ENCODE measurements at places on chromosomes 4 and X.

- peak; percentile 39 for DNase-seq
Observed at GRCh38 chr4:112060212-112060611, 85.0 kb upstream of the FAM241A start.

DNA sequence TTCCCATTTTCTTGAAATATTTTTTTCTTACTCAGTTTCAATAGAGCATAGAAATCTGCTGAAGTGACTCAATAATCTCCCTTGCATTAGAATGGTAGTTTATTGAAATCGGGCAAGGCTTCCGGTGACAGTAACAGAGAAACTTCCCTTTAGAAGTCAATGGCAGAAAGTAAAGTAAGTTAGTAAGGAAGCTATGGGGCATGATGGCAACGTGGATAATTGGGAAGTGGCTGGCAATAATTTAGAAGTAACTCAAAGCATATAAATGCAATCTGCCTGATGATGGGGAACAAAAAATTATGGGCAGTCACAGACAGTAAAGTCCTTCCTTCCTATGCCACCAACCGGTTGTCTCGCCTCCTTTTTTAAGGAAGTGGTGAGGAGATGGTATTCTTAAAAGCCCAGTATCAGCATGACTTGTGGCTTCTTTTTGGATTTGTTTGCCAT is 7.6 kb downstream of the CYBB start:
- DNase-seq = no peak

DNA sequence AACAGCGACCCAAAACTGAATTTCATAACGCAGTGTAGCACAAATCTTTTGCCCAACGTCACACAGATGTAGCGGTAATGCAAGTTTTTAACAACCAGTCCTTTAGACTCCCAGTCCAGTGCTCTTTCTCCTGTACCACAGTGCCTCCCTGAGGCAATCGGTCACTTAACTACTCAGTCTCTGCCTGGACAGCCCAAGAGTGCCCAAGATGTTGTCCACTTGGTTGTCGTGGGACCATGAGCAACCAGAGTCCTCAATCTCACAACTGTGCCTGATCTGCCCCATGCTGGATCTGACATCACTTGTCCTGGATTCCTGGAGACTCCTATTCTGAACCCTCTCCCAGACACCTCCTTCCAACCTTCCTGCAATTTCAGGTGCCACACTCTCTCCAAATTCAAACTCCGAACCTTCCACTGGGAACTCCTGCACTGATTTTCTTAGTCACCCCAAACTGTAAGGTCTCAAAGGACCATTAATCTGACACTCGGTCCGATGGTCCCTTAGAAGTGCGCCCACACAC is 702 bp downstream of the MMGT1 start:
- DNase-seq = peak; percentile 20

DNA sequence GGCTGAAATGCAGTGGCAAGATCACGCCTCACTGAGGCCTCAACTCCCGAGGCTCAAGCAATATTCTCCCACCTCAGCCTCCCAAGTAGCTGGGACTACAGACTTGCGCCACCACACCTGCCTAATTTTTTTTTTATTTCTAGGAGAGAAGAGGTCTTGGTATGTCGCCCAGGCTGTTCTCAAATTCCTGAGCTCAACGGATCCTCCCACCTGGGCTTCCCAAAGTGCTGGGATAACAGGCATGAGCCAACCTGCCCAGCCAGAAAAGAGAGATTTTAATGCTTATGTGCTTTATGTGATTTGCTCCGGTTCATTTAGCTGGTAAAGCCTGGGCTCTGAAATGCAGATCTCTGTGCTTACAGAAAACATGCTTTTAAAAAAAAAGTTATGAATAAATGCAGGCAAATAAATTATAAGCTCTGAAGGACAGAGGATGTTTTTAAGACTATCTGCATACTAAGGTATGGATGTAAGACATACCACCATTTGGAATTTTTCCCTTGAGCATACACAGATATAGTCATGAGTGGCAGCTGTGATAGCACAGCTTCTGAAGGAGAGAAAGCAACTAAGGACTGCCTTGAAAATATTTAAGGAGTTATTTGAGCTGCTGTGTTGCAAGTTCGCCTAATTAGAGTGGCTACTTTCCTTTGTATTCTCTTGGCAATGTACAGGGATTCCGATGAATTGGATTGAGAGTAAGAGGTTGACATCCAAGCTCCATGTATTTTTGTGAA is 13.8 kb downstream of the GUCY1B1 start:
- DNase-seq = no peak

DNA sequence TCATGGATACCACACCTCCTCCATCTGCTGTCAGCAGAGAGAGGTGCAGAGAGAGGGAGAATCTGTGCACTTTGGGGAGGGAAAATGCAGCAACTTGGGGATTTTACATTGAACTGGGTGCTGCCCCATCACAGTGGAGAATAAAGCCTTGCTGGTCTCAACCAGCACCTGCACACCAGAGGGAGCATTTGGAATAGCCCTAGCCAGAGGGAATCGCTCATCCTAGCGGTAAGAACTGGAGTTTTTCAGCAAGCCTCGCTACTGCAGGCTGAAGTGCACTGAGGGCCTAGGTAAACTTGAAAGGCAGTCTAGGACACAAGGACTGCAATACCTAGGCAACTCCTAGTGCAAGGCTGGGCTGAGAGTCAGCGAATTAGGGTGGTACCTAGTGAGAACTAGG is 148.7 kb downstream of the KDR start:
- no peak for DNase-seq

DNA sequence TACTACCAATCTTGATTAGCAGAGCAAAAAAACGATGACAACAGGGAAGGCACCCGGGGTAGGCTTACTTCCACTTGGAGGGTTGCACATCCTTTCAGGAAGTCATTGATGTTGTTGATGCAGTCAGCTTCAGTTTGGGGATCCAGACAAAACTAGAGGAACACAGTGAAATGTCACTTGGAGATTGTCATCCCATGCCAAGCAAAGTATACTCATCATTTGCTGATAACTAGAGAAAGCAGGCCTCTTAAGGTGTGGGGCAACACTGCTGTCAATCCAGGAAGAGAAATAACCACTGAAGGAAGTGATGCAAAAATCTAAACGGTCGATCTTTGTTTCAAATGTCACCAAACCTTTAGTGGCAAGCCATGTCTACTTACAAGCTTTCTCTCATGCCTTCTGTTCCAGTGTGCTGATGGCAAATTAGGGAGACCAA is 1.4 kb downstream of the ARHGEF6 start:
- DNase-seq = no peak

DNA sequence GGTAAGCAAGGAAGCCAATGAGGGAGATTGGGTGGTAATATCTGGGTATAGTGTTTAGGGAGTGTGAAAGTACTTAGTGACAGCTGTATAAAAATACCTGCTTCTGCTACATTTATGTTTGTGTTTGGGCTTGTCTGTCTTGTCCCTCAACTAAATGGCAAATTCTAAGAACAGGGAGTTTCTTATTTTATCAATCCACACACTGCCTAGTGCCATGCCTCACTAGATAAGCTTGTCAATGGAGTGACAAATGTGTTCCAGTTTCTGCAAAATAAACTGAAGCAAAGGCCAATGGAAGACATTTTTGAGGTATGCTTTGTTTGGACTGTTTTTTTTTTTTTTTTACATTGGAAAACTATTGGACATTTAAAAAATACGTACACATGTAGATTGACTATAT is 418.0 kb downstream of the SH2D1A start:
- no peak for DNase-seq

DNA sequence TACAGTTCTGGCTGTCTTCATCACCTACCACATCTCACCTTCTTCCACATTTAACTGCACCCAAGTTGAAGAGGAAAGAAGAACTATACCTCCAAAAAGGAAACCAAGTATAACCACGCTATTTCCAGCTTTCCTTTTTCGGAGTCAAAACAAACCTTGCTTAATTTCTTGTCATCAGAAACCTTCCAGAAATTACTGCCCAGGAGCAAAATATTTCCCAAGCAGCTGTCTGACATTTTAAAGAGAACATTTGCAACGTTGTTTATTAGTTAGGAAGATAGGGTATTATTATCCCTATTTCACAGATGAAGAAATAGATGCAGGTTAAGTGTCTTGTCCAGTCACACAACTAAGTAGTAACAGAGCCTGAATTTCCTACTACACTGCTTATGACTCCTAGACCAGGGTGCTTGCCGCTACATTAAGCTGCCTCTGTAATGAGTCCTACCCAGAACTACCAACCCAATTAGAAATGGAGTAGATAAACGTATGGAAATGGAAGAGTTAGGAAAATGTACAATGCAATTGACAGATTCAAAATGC is 2.2 kb upstream of the ACSL4 start:
- DNase-seq = no peak

GRCh38 chr4:53943345-53944085 is 120.9 kb downstream of the CHIC2 start:
- peak; percentile 51 for DNase-seq

DNA sequence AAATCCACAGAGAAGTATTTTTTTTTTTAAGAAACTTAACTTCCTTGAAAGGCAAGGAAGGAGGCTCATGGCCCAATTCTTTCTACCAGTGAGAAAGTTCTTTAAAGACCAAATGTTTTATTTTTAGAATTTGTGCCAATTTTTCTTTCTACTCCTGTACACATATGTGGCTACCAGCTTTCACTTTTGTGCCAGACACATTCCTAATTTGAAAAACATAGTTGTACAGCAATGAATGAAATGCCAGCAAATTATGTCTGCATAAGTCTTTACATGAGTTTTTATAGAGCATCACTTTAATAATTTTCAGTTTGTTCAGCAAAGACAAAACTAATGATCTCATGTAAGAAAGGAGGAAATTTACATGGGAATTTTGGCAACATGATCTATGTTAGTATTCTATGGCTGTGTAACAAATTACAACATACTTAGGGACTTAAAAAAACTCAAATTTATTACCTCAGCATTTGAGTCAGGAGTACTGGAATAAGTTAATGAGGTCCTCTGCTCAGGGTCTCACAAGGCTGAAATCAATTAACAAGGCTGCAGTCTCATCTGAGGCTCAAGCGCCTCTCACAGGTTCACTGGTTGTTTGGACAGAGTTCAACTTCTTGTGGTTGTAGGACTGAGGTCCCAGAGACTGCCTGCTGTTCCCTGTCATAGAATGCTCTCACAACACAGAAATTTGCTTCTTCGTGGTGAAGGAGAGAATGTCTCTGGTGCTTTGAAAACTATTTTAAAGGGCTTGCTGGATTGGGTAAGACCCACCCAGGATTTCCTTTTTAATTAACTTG is 678.2 kb upstream of the FAM241A start:
- no peak for DNase-seq

DNA sequence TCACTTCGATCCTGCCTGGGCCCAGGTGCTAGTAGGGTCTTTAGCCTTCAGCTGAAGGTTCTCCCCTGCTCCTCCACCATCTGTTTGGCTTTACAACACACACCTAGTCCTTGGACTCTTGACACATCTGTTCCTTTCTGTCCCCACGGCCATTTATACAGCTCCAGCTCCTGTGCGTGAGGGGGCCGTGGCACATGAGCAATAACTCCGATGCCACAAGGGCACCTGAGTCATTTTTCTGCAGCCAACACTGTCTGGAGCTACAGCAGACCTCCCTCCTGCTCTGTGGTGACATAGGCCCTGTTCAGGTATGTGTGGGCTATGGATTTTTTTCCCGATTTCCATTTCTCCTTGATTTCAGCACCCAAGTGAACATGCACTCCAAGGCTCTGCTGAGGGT is 44.7 kb upstream of the BCOR start:
- no peak for DNase-seq

GRCh38 chrX:132740316-132741123 is 217.9 kb downstream of the HS6ST2 start:
- peak; percentile 3 for DNase-seq

DNA sequence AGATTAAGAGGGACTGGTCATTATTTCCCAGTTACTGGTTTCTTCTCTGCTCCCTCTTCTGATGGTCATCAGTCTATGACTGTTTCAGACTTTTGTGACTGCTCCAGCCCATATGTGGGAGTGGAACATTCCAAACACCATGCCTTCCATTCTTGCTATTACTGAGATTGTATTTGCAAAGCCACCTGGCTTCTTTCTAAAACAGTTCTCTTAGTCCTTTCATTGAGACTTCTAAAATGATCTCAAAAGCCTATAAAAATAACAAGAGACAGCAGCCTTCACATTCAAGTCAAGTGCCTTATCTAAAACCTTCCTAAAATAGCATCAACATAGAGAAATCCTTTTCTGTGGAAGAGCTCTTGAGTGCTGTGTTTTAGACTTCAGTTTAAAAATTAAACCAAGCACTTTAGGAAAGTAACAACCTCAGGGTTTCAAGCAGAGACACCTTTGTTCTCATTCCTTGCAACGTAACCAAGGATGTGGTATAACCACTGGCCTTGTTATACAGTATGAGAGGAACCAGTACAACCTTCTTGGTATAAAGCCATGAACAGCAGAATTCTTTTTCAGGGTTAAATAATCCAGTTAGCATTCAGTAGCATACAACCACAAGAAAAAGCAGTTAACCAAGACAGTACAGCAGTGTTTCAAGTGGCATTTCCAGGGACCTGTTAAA is 97.1 kb downstream of the NFKB1 start:
- DNase-seq = peak; percentile 67

- DNase-seq = no peak
Observed at GRCh38 chrX:39211501-39211900, 410.2 kb downstream of the MID1IP1 start.

- DNase-seq = peak; percentile 3
Observed at GRCh38 chr4:71709961-71710360, 73.9 kb downstream of the GC start.

DNA sequence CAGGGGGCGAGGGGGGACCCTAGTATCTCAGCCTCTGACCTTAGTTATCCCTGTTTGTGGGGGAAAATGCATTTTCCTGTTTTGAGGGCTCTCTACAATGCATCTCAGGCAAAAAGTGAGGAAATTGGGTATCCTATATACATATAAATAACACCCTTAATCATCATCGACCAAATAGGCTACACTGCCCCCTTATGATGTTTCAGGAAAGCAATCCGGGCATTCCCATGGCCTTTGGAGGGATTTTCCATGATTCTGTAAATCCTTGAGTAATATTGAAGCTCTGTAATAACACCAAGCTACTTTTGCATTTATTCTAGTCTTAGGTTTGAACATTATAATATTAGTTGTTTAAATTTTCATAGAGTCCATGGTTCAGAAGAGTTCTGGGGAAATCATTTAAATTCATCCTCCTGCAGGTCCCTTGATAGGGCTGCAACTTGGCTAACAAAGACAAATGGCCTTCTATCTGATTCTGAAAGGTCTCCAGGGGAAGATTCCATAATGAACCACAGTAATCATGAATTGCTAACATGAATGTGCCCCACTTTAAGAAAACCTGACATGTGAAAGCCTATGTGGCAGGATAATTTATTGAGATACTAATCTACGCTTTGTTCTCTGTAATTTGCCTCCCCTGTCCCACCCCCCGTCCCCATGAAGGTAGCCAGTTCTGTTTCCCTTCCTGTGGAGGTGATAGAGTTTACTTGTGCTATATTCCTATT is 91.5 kb upstream of the SCOC start:
- DNase-seq = no peak

- no peak for DNase-seq
Observed at GRCh38 chr4:182521011-182521410, 277.8 kb downstream of the TENM3 start.

DNA sequence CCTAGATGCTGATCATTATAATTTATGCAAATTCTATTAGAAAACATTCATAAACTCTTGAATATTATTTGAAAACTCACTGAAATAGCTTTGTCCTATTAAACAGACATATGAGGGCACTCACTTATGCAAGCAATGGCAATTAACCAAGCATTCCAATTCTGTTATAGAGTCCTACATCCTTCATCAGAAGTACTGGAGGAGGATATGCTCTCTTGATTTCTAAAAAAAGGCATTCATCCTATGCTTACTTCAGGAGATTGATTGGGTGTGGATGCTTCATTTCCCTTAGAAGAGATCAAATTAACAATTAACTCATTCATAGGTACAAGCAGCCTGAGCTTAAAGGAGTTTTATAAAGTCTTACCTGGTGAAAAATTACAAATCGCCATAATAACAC is 1317.2 kb downstream of the PCDH7 start:
- no peak for DNase-seq

Measured in myocyte (in vitro differentiated cells).